Activated naive CD8-positive, alpha-beta T cell treated with anti-CD3 and anti-CD28 coated beads, Interleukin-2, amount 10 ng/mL, durations not matched to agents 7 days and 5 days (primary cell): ENCODE measurements at places on chromosomes 12 and 14.

- no peak for DNase-seq
Observed at GRCh38 chr14:67602076-67602475, 2.0 kb upstream of the PIGH start.

GRCh38 chr14:104388541-104389325, 190.8 kb upstream of the C14orf180 start:
- peak; percentile 20 for DNase-seq

DNA sequence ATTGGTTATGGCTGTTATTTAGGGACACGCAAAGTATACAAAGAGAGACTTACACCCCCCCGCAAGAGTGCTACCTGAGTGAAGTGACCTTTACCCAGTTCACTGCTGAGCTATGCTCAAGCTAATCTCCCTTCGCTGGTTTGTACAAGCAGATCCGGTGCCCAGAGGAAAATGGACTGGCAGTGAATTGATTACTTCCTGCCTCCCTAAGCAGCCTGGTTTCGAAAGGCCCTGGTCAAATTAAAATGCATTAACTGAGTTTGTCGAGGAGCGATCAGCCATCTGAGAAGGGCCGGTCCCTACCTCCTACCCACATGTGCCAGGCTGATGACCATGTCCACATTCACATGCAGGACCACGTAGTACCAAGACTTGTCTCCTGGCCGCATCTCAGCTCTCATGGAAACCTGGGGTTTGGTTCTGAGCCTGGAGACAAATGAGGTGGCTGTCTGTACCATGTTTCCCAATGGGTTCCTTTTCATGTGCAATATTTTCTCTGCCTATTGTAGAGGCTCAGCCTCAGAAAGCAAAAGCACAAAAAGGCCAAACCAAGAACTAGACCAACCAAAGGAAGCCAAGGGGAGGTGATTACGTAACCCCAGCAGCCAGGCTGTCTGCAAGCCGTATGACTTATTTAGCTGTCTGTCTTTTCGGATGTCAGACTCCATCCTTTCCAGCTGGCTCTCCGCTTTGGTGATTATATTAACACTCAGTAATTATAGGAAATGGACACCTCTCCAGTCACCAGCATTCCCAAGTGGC, 284.7 kb upstream of the PWP1 start:
- DNase-seq = no peak

GRCh38 chr14:67524634-67524963, 8.5 kb upstream of the PLEKHH1 start:
- no peak for DNase-seq

DNA sequence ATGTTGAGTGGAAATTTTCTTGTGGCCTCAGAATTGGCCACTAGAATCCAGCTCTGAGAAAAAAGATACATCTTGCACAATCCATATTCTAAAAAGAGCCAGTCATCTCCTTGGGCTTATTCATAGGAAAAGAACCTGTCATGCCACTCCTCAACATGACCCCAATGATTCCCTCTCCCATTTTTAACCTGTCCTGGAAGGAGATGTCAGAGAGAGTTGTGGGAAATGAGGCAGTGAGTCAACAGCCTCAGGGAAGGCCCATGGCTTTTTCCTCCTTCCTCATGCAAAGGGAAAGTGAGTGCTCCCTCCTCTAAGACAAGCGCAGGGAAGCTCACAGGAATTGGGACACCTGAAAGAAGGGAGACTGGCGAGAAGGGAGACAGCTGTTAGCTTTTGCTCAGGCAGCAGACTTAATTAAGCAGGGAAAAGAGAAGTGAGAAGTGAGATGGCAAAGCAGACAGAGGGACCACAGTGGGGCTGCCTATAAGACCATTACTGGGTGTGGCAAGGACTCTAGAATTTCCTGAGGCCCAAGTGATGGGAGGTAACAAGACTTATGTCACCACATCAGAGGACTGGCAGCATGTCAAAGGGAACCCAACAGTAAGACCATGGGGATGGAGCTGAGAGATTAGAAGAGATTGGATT, 10.2 kb upstream of the DHRS7 start:
- no peak for DNase-seq

- DNase-seq = no peak
Observed at GRCh38 chr12:25058658-25059058, 109.8 kb upstream of the BCAT1 start.

GRCh38 chr12:90174956-90175355, 466.3 kb upstream of the ATP2B1 start:
- no peak for DNase-seq

GRCh38 chr12:12685305-12685704, 10.7 kb downstream of the GPR19 start:
- DNase-seq = no peak

DNA sequence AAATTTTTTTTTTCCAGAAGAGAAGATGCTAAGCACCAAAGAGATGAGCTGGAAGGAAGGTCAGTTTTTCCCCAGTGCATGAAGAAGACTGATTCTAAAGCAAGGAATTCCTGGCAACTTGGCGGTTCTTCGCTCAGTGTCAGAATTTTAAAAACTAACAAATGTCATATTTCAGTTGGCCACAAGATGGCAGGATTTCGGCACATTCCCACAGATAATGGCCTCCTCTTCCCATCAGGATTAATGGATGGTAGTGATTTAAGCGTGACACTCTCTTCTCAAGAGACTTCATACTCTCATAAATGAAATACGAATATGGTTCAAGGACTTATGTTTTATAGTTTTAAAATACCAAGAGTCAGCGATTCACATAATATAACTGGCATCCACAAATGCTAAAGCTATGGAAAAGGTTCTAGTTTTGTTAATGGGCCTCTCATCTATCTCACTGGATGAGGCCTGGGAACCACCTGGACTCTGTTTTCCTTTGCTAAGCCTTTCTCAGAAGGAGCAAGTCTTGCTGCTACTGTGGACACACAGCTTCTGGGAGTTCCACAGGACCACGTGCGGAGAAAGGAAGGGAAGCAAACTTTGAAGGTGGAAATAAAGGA, 46.1 kb upstream of the PTPRO start:
- no peak for DNase-seq

DNA sequence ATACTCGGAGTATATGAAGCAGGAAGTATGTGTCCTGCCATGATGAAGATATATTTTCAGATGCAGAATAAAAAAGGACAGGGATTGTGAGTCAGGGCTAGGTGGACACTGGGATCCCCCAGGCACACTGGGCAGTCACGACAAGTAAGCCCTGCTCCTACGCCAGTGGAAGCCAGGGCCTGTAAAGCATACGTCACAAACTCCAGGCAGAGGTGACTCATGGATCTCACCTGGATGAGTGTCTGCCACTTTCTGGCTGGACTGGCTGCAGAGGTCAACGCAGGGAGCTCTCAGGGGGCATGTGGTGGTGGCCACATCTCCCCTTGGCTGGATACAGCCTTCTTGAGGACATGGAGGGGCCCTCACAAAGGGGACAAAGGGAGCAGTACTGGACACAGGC, 262.3 kb downstream of the GLT1D1 start:
- no peak for DNase-seq

DNA sequence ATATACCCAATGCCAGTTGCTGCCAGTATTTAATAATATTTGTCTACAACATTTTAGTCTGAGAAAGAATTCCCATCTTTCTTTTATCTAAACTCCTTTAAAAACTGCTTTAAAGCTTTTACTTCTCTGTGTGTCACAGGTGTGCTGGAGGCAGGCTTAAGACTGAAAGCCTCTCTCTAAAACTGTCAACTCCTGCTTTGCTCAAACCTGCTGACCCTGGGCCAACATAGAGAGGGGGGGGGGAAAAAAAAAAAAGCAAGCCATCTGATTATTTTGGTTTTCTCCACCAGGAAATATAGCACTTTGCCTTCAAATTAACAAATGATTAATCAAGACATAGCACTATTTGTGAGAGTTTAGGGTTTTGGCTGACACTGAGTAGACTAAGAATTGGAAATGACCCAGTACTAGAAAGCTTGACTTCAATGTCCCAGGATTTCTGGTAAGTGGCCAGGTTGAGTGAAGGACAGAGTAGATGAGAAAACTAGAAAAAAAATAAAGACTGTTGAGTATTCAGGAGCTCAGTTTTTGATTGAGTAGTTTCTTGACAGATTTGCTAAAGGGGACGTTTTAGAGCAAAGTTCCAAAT, 357.0 kb upstream of the FLRT2 start:
- no peak for DNase-seq

DNA sequence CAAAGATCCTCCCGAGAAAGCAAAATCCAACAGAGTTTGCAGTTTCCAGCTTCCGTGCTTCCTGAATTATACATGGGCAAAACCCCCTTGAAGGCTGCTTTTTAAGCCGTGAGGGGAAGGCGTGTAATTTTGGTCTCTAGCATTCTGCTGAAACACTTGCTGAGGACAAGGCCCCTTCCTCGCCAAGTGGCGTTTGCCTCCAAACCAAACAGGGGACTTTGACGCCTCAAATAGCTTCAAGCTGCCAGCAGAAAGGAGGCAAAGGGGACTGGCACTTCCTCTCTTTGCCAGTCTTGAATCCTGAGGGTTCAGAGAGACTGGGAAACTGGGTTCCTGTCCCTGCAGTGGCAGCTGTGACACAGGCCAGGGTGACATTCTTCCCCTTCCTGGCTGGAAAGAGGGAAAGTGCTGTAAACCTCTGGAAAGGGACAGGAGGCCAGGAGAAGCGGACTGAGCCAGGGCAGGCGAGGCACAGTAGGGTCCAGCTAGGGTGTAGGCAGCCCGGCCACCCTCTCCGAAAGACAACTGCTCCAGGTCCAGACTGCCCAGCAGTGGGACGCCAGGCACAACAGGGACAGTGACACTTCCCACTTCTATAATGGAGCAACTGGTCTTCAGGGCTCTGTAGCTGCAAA, 96.2 kb upstream of the MED13L start:
- DNase-seq = no peak

GRCh38 chr14:97458661-97459579, 661.7 kb downstream of the VRK1 start:
- DNase-seq = peak; percentile 79

DNA sequence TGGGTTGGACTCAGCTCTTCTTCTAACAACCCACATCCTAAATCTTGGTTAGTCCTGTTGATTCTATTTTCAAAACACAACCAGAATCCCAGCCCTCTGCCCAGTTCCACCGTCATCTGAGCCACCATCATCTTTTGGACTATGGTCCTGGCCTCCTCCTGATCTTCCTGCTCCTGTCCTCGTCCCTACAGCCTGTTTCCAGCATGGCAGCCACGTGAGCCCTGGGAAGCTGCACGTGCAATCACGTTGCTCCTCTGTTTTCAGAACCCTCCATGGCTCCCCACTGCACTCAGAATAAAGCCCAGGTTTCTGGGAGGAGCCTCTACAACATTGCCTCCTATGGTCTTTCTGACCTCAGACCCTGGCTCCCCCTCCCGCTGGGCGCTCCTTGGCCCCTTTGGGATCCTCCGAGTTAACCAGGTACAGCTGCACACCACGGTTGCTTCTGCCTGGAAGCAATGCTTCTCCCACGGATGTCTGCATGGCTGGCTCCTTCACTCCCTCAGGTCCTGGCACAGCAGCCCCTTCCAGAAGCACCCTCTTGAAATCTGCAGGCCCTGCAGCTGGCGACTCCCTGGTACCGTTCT, 44.5 kb downstream of the BEGAIN start:
- no peak for DNase-seq

DNA sequence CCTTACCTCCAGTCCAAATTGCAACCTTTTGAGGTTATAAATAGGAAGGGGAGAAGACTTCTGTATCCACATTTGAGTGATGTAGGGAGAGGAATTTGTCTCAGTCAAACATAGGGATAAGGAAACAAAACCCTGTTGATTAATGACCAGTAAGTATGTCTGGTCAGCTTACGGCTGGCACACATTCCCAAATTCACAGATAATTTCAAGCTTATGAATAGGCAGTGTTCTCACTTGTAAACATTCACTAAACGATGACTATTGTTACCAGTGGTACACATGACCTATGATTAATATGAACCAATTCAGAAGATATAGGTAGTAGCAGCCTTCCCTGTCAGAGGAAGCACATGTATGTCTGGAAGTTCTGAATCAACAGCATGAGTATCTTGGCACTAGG, 33.0 kb upstream of the SLC5A8 start:
- no peak for DNase-seq

DNA sequence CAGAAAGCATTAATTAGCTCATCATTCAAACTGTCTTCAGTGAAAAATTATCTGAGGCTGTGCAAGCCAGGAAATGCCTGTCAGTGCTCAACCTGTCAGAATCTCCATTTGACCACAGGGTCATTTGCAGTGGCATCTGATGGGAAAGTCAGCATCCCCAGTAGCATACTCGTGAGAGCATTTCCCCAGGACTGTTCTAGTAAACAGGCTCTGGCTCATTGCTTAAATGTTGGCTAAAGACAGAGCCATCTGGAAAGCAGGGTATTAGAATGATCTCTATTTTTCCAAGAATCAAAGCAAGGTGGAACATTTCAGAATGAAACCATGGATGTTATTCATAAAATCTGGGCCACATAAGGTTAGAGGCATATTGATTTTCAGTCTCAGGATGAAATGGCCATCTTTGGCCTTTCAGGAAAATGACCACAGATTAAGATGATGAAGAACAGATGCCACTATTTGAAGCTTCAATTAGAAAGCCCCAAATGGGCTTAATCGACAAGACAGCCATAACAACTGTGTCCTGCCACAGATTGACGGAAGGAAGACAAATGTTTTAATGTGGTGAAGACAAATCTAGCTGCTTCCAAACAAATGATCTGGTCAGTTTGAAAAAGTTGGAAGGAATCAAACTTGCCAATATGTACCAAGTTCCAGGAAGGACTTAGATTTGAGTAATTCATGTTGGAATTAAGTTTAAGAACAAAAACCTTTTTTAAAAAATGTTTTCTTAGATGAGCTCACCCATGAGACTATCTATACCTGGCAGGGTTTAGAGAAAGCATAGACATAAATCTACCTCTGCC, 94.0 kb upstream of the FAR2 start:
- no peak for DNase-seq

DNA sequence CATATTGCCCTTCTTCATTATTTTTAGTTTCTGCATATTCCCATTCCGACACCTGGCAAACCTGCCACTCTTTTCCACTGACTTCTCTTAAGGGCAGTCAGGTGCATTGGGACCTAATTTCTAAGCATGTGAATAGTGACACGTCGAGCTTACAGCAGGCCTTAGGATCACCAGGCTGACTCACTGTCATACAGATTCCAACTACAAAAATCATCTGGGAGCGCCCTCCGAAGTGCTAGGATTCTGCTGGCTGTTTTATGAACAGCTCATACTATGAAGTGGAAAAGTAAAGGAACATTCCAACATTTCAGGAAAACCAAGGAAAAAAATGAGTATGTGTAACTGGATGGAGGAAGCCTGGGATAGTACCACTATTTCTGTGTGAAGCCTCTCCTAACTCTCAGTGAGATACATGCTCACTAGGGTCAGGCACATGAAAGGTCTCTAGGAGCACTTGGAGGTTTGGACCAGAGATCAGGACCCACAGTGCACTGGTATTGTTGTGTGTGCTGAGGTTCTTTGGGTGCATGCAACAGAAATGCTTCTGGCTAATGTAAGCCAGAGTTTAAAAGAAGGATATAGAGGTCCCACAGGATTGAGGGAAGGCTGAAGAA, 257.4 kb downstream of the ZFP36L1 start:
- DNase-seq = no peak

GRCh38 chr12:6965026-6965661, 5.3 kb downstream of the PHB2 start:
- DNase-seq = peak; percentile 85

- no peak for DNase-seq
Observed at GRCh38 chr12:63816031-63816430, 28.5 kb upstream of the SRGAP1 start.
